ENCODE measurements at places on chromosomes 7 and 10. TPM values are rescaled to one million over a fixed set of nuclear protein-coding genes. Genes with fewer than 3 reads are reported as not detected.

GRCh38 chr10:22342421-22342820 is 2.9 kb upstream of the SPAG6 start:
- no peak for DNase-seq

The OR2A1 gene
- not detected for total RNA-seq

DNA sequence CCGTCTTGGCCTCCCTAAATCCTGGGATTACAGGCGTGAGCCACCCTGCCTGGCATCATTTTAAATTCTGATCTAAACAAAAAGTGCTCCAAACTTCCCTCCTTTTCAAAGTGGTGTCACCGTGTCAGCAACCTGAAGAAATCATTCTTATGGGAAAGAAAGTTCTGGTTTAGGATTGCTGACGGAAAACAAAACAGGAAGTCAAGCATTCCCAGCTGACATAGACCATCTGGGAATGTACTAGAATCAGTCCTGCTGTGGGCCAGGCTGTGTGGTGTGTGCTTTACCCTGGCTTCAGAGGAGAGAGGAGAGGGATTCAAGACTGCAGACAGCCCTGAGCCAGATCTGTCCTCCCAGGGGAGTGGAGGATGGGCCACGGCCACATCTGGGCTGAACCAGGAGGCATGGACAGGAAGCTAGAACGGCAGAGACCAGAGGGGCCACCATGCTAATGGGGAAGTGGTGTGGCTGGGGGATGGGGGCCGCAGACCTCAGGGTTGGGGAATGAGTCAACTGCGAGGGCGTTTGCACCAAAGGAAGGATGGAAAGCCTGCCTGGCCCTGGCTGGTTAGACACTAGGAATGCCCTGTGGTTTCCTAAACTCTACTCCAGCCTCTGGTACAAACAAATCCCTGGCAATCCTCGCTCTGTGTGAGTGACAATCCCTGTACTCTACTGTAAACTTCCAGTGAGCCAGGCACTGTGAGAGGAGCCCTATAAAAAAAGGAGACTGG is 16.7 kb upstream of the CLIP2 start:
- DNase-seq, result peak; percentile 47

GRCh38 chr10:18822156-18822555 is 162.9 kb downstream of the ARL5B start:
- peak; percentile 21 for DNase-seq

The SUFU gene
- total RNA-seq, result 10.6 TPM

The POLR2J2 gene
- 20.6 TPM for total RNA-seq

GRCh38 chr10:103433858-103434257 is 18.3 kb downstream of the CALHM2 start:
- DNase-seq, result no peak

The GRM3 gene
- not detected for total RNA-seq

The ARID5B gene
- 18.0 TPM for total RNA-seq

The OPALIN gene
- total RNA-seq, result not detected

GRCh38 chr7:24729365-24730017 is 27.8 kb downstream of the GSDME start:
- DNase-seq, result no peak

The LIPM gene
- total RNA-seq, result not detected

- no peak for DNase-seq
These were observed 156.3 kb downstream of the CCDC71L start for GRCh38 chr7:106504645-106505044.

DNA sequence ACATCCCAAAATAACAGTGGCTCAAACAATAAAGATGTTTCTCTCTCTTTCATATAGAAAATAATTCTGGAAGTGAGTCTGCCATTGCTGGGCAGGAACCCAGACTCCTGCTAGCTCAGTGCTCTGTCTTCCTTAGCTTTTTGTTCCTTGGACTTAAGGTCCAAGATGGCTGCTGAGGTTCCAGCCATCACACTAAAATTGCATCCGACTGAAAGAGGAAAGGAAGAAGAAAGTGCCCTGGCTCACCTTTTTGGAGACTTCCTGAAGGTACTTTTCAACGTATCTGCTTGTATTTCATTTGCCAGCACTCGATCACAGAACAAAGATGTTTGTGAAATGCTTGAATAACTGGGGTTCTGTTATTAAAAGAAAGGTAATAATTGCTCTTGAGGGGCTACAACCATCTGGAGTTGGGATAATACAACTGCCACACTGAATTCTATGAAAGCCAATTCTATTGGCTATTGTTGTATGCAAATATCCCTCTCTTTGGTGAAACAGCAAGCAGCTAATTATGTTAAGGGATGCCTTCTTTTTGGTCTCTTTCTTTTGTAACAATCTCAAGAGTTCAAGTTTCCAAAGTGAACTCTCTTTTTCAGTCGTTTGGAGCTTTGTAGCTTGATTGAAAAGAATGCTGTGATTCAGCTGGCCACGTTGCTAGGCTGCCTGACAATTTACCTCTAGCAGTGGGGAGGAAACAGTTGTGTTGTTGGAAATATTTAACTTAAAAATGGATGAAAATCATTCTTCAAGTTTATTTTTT is 83.9 kb downstream of the BAMBI start:
- DNase-seq, result no peak

DNA sequence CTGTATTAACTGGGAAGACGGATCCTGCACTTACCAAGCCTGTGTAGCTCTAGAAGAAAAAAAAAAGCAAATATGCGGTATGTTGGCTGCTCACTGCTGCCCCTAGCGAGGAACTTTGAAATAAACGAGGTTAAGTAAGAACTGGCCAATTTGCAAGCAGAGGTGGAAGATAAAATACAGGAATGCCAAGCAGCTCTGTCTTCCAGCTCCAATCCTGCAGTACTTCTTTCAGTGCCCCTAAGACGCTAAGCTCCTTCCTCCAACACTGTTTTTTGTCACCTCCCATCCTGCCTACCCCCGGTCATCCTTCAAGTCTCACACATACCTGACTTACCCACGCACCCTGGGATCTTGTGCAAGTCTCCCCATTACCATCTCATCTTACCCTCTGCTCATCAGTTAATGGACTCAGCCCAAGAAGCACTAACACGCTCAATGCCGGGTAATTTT is 809 bp downstream of the C10orf143 start:
- peak; percentile 84 for DNase-seq

- no peak for DNase-seq
These were observed 97.2 kb upstream of the DKK1 start for GRCh38 chr10:52216852-52217251.

The MMP21 gene
- not detected for total RNA-seq

The PNLIPRP2 gene
- not detected for total RNA-seq

- no peak for DNase-seq
These were observed 8.2 kb upstream of the SGPL1 start for GRCh38 chr10:70807556-70807955.

DNA sequence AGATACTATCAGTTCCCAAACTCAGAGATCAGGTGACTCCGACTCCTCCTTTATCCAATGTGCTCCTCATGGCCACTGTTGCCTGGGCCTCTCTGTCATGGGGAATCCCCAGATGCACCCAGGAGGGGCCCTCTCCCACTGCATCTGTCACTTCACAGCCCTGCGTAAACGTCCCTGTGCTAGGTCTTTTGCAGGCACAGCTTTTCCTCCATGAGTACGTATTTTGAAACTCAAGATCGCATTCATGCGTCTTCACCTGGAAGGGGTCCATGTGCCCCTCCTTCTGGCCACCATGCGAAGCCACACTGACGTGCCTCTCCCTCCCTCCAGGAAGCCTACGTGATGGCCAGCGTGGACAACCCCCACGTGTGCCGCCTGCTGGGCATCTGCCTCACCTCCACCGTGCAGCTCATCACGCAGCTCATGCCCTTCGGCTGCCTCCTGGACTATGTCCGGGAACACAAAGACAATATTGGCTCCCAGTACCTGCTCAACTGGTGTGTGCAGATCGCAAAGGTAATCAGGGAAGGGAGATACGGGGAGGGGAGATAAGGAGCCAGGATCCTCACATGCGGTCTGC is 162.2 kb downstream of the EGFR start:
- no peak for DNase-seq

DNA sequence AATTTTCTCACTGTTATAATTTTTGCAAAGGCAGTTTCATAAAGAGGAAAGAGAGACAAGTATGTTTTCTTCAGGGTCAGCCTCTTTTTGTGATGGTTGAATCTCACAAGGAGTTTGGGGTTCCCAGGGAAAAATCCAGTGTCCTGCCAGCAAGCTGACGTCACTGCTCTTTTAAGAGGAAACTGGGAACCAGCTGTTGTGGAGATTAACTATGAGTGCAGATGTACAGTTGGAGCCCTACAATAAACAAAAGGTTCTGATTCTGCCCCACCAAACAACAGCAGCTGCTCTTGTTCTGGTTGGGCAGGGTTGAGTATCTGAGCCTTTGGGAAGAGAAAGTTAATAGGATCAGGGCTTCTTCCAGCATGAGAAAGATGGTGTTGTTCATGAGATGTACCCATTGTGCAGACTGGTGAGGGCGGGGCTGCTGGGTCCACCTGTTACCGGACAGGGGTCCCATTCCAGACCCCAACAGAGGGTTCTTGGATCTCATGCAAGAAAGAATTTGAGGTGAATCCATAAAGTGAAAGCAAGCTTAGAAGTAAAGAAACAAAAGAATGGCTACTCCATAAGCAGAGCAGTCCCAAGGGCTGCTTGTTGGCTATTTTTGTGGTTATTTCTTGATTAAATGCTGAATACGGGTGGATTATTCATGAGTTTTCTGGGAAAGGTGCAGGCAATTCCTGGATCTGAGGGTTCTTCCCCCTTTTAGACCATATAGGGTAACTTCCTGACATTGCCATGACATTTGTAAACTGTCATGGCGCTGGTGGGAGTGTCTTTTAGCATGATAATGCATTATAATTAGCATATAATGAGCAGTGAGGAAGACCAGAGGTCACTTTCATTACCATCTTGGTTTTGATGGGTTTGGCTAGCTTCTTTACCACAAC is 12.5 kb downstream of the PRF1 start:
- DNase-seq, result no peak

The HOGA1 gene
- not detected for total RNA-seq

DNA sequence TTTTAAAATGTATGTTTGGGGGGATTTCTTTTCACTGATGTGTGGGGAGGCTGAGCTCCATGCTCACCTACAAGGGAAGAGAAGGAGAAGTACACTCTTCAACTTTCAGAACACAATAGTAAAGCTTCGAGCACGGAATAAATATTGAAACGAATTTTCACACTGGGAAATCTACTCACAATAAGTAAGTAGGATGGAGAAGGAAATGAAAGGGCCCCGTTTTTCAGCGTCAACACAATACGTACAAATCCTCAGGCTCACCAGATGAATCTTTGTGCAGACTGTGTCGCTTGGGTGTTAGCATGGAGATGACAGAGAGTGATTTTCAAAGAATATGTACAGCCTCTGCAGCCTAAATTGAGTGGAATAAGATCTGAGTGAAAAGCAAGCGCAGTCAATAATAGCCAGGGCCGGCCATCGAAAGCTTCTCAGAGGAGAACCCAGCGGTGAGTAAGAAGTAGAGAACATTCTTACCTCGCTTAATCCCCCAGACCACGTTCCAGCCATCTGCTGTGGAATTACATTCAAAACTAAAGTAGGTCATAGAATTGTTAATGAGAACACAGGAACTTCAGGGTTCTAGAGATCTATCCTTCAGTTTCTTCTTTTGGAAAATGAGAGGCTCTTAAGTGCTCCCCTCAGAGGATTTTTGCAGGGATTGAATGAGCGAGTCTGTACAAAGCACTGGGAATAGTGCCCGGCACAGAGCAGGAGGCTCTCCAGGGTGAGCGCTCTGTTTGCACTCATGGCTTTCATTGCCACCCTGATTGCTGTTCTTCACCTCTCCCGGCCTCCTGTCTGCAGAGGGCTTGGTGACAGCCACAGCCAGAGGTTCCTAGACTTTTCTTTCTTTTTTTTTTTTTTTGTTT is 292.8 kb downstream of the SFMBT2 start:
- no peak for DNase-seq

The SLC39A12 gene
- total RNA-seq, result not detected

DNA sequence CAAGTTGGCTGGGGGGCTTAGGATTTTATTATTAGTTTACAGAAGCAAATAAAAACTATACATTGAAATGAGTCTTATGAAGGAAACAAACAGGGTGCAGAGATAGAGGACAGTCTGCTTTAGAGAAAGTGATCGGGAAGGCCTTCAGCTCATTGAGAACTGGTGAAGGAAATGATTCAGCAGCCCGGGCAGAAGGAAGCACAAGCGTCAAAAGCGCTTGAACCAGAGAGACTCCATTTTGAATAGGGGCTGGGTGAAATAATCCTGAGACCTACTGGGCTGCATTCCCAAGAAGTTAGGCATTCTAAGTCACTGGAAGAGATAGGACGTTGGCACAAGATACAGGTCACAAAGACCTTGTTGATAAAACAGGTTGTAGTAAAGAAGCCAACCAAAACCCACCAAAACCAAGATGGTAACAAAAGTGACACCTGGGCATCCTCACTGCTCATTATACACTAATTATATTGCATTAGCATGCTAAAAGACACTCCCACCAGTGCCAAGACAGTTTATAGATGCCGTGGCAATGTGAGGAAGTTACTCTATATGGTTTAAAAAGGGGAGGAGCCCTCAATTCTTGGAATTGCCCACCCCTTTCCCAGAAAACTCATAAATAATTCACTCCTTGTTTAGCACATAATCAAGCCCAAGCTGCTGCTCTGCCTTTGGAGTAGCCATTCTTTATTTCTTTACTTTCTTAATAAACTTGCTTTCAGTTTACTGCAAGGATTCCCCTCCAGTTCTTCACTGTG is 83.1 kb upstream of the MPP7 start:
- no peak for DNase-seq

DNA sequence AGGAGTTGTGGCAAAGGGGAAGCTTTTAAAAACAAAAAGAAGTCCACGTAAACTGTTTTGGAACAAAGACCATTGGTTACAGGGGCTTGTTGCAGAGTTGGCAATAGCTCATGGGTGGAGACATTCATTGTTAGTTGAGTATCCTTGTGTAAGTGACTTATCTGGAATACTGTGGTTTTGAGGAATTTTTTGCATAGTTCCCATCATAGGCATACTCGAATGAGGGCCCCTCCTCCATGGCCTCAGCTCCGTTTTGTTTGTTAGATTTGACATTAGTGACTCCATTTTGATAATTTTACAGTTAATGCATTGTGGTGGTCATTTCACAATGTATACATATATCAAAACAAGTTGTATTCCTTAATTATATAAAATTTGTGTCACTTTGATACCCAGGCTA is 12.8 kb upstream of the SMKR1 start:
- DNase-seq, result no peak

DNA sequence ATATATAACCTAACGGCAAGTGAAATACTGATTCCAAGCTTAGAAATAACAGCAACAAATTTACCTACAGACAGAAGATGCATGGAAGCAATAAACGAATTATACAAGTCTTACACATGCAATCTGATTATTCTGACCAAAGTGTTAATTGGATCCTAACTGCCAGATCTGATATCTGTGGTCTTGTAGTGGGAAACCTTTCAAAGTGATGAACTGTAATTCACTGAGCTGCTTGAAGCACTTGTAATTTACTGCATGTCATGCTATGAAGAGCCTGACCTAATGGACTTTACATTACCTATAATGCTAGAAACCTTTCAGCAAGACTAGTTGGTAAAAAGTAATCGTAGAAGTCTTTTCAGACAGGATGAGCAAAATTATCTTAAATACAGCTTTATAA is 205.6 kb downstream of the FOXP2 start:
- no peak for DNase-seq

DNA sequence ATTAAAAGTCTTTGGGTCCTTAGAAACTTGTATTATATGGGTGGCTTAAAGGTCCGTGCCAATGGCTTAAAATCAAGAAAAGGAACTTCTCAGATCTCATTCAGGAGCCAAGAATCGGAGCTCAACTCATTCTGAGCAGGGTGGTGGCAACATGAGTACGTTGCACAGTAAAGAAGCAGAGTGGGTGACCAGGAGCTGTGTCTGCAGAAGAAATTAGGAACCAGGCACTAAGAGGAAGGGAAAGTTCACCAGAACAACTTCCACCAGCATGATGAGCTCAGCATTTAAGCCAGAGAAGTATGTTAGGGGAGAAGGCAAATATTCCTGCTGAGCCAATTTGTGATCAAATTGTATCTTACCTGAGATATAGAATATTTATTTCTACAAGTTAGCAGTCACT is 236.0 kb upstream of the NRP1 start:
- DNase-seq, result no peak

Data from activated CD8-positive, alpha-beta T cell treated with anti-CD3 and anti-CD28 coated beads, Interleukin-2, amount 10 ng/mL, durations not matched to agents 7 days and 5 days (primary cell).